NCI-H2171 treated with DMSO at 0.1 percent for 48 hours (cell line): ENCODE measurements at places on chromosomes 4 and X.
A peak's percentile ranks its signal among the peaks of the same experiment; 100 is the strongest.

- no peak for DNase-seq
Measured at GRCh38 chr4:125393825-125394224, 79.1 kb downstream of the FAT4 start.

GRCh38 chr4:157819693-157820464 is 352.9 kb downstream of the GASK1B start:
- peak; percentile 76 for DNase-seq

GRCh38 chr4:184962125-184962638 is 56.1 kb upstream of the HELT start:
- DNase-seq = no peak

GRCh38 chrX:118181030-118181429 is 64.4 kb upstream of the KLHL13 start:
- no peak for DNase-seq

GRCh38 chr4:93203708-93204107 is 624.8 kb upstream of the ATOH1 start:
- peak; percentile 29 for DNase-seq

- DNase-seq = no peak
Measured at GRCh38 chr4:183399616-183400015, 44.8 kb upstream of the CDKN2AIP start.

- DNase-seq = no peak
Measured at GRCh38 chrX:43971966-43972961, 926 bp downstream of the NDP start.
